Mucosa of gallbladder (tissue), 1 donor: ENCODE measurements at places on chromosomes 4 and X. TPM values are rescaled to one million over a fixed set of nuclear protein-coding genes. Genes with fewer than 3 reads are reported as not detected.

The UVSSA gene
- 41.5 TPM for total RNA-seq

The LAP3 gene
- total RNA-seq = 72.1 TPM

- no peak for DNase-seq
These were observed 109.4 kb upstream of the MAP3K15 start for GRCh38 chrX:19624739-19625138.

- no peak for DNase-seq
These were observed 4.6 kb downstream of the SASH3 start for GRCh38 chrX:129784371-129784770.

DNA sequence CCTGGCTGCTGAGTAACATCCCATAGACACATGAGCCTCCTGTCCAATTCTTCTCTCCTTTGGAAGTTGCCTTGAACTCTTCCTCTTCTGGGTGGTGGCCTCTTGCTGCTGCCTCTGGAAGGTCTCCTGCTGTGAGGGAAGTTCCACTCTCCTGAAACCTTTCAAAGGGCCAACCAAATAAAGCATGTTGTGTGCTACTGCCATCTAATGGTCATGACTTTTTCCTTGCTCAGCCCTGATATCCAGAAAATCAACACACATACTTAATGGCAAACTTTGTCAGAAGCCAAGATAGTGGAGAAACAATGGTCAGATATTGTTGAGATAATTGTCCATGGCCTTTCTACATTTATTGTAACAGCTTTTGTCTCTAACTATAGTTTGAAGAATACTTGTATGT, 19.1 kb upstream of the ZXDA start:
- DNase-seq = no peak

GRCh38 chr4:52202251-52202779, 151.2 kb downstream of the SPATA18 start:
- no peak for DNase-seq

GRCh38 chrX:133391111-133391510, 24.2 kb downstream of the GPC4 start:
- no peak for DNase-seq

DNA sequence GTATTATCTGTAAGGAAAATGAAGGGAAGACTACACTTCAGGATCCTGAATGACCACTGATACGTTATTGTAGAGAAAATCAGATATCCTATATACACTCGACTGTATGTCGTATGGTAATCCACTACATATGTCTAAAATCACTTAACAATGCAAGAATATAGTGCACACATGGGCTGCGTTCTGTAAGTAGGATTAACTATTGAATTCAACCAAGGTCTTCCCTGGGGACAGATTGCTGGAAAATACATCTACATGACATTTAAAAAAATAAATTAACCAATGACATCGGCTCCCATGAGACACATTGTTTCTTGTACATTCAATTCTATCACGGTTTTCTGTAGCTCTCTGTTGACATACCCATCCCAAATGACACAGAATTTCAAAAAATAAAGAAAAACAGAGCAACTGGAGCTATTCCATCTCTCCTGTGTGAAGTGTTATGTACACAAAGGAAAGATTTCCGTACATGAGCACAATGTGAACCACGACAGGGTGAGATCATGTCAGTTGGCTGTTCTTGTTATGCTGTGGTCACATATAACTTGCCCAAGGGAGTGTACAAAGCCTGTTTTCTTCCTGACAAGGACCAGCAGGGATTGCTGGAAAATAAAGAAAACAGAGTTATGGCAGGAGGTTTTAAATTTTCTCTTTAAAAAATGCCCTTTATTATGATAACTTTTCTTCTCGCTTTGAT, 6.1 kb downstream of the ENOX2 start:
- no peak for DNase-seq
